GM23338 (cell line): ENCODE measurements at places on chromosomes 11 and 22.

GRCh38 chr11:7686761-7687160 is 13.5 kb upstream of the CYB5R2 start:
- DNase-seq, result no peak

DNA sequence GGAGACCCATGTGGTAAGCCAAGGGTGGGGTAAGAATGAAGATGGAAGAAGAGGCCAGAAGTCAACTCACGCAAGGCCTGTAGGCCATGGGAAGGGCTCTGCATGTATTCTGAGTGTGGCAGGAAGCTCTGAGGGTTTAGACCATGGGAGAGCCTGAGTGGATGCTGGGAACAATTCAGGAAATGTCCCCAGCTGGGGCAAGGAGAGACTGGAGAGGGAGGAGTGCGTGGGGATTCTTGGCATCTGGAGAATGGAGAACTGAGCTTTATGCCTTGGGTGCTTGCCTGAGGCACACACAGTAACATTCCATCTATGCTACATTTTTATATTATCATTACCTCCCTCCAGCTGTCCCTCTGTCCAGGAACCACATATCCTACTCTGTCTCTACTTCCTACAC is 50.4 kb upstream of the CD82 start:
- no peak for DNase-seq

GRCh38 chr11:9762531-9762930 is 98.7 kb downstream of the SWAP70 start:
- DNase-seq, result no peak

GRCh38 chr22:37248251-37248650 is 4.2 kb upstream of the RAC2 start:
- DNase-seq, result no peak

DNA sequence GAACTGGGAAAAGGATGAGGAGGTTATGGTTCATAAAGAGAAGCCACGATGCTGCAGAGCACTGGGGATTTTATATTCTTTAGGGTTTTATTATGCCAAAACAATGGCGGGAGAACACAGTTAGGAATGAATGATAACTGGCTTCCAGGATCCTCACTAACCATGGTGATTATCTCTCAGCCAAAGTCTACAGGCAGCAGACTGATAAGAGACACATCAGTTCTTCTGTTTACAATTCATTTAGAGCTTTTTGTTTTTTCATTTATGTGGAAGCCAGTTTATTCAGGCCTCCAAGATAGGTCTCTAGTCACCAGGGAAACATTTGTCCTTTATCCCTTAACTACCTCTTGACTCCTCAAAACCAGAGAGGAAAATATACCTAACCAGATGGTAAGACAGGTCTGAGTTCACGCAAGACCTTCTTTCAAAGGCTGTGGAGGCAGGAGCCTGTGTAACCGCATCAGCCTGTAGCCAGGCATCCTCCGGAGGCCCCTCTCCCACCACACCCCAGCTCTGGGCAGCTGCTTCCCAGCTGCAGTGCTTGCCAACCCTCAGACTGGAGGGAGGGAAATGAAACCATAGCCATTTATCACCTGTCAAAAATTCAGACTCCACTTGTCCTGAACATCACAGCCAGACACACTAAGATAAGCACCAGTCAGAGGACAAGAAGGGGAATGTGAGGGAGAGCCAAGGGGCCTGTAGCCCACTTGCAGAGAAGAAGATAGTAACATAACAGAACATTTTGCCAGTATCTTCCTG is 57.2 kb upstream of the FAM181B start:
- DNase-seq, result no peak

- DNase-seq, result no peak
These were observed 796.5 kb upstream of the LRRC4C start for GRCh38 chr11:42255906-42256305.

GRCh38 chr11:70464509-70465361 is 66.4 kb downstream of the CTTN start:
- DNase-seq, result no peak

DNA sequence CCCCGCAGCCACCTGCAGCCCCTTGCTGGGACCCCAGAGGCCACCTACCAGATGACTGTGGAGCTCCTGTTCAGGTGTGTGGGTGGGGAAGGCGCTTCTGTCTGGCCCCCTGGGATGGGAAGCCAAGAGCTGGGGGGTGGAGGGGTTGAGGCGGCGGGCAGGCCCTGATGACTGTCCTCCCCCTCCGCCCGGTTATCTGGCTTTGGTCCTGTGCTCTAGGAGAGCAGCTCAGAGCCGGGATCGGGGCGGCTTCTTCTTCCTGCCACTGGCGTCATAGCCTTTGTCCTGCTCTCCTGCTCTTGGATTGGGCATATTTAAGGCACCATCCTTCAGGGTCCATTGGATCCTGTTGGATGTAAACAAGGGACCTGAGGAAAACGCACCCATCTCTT is 38.4 kb downstream of the TPCN2 start:
- DNase-seq, result no peak

DNA sequence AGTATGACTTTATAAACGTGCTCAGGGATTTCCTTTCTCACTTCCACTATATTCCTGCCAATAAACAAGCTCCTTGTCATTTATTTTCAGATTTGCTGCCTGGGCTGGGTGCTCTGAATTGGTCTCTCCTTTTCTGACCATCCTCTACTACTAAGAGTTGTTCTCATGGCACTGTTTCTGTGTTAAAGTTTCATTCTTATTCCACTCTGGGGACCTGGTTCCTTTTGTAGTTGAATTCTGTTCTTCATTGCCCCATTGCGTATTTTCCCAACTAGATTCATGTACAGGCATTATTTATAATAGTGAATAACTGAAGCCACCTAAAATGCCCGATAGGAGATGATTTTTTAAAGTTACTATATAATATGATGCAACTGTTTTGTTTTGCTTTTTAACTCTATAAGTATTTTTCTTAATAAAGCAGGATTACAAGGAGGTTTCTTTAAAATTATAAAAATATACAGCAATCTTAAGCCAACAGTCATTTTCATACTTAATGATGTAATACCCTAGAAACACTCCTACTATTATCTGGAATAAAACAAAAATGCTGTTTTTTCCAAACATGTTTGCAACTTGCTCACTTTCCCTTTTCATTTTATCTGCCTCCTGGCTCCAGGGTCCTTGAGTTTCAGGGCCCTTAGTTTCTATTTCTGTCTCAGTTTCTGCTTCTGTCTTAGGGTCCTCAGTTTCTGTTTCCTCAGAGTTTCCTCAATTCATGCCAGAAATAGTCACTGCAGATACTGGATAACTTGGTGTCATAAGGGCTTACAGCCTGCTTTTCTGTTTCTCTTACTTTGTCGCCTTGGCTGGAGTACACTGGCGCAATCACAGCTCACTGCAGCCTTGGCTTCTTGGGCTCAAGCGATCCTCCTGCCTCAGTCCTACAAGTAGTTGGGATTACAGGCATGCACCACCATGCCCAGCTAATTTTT is 9.8 kb upstream of the FUT4 start:
- no peak for DNase-seq

DNA sequence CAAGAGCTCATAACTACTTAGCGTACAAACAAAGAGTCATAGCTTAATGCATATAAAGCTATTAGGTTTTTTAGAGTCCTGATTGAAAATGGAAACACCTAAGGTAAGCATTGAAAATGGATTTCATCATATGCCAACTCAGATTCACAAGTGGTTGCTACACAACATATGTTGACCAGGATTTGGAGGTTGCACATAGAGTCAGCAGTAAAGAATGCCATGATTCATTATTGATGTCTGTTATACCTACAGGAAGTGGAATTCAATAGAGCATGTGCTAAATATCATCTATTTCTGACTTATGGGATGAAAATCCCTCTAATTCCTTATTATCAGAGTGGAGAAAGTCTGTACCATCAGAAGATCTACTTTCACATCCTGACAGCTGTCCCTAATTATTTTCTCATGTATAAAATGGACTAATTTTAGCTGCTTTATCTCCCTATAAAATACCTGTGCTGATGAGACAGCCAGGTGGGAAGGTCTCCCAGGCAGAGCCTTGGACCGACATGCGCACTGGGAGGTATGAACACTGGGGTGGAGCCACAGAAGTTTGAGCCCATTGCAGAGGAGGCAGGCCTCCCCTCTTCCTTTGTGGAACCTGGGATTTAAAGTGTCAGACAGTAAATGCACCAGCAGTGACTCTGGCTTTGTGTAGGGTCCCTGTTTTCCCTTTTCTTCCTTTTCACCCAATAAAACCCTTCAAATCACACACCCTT is 204.2 kb downstream of the AASDHPPT start:
- no peak for DNase-seq

GRCh38 chr11:49208006-49208721 is at the start of gene FOLH1:
Gene FOLH1 (minus strand): TSS chr11:49208602. CDS start chr11:49208409, 193 bp downstream.
- peak; percentile 74 for DNase-seq

- DNase-seq, result no peak
These were observed 99.2 kb upstream of the FGF3 start for GRCh38 chr11:69918231-69918937.

DNA sequence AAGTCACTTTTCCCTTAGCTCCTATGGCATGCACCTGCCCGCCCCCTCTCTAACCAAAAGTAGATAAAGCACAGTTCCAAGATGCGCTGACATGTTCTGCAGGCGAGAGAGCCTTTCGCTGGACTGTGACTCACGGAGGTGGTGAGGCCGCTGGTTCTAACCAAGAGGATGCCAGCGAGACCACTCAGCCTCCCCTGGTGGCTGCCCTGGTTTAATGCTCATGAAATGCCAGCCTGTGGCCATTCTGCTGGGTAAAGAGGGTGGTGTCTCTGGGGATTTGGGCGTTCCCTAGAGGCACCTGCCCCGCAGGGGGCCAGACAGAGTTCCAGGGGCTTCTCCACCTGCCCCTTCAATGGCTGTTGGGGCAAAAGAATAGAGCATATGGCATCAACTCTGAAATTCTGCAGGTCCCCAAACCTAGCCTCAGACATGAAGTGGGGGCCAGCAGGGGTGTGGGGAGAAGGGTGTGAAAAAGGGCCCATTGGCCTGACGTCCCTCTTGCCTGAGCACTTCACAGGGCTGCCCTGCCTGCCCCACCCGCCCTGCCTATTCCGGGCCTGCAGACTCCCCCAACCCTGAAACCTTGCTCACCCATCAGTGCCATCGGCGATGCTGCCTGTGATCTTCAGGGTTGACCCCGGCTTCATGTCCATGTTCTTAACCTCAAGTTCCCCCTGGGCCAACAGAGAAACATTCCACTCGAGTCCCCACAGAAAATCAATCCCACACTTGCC is 8.5 kb downstream of the LGALS2 start:
- DNase-seq, result peak; percentile 36

DNA sequence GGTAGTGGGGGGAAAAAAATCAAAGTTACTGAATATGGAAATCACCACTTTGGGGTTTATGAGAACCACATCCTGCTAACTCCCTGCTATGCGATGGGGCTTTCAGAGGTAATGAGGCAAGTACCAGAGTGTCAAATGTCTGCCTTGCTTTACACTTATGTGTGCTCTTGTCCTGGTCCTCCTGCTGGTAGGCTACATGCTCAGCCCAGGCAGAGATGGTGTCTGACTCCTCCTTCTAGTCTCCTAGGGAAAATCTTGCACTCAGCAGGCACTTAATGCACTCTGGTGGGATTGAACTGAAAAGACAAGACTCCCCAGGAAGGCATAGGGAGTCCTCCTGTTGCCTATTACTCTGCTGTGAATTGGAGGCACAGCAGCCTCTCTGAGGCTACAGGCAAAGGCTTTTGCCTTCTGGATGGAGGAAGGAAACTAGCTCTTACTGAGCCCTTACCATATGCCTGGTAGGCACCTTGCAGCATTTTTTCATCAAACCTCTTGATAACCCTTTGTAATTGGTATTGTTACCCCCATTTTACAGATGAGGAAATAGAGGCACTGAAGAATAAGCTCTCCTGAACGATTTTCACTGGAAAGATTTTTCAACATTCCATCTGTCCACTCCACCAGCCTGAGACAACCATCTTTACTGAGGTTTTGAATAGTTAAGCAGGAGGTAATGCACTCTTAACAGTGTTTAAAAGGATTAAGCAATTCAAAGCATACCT is 132.1 kb upstream of the PAX6 start:
- peak; percentile 20 for DNase-seq

- DNase-seq, result no peak
These were observed 1351.9 kb downstream of the BRD1 start for GRCh38 chr22:48475661-48476345.
